GM12864 (cell line): ENCODE measurements at places on chromosomes 5 and 9.
A peak's percentile ranks its signal among the peaks of the same experiment; 100 is the strongest.

GRCh38 chr9:34250721-34251120 is 71.9 kb downstream of the UBAP1 start:
- DNase-seq: no peak

- no peak for DNase-seq
These were observed 541.7 kb downstream of the MTRR start for GRCh38 chr5:8410618-8411017.

DNA sequence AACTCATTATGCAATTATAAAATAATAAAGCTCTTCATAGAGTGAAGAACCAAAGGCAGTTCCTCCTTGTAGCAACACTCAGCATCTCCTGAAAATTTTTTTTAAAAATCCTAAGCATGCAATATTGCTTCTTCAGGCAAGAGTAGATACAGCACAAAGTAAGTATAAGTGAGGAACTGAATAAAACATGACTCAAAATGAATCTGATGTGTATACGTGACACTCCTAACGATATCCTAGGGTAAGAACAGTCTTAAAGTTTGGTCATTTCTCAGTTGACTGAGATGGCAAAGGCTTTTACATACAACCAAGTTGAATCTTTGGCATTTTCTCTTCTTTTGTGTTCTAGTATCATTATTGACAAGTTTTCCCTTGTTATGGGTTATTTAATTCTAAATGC is 41.1 kb upstream of the AOPEP start:
- DNase-seq: no peak

DNA sequence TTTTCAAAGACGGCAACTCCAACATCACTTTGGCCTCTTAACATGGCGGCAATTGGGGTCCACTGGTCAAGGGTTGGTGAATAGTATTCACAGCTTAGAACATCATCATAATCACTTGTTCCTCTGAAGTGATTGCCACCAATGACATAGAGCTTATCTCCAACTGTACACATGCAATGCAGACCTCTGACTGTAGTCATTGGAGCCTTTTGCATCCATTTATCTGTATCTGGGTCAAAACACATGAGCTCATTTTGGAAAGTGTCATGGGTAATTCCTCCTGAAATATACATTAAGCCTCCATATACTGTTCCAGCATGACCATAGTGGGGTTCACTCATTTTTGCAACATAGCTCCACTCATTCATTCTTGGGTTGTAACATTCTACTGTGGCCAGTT is 2.0 kb downstream of the KLHL9 start:
- DNase-seq: no peak

GRCh38 chr9:34256104-34256503 is 73.0 kb downstream of the KIF24 start:
- no peak for DNase-seq

- DNase-seq: no peak
These were observed 67.9 kb upstream of the SARDH start for GRCh38 chr9:133805876-133806622.

GRCh38 chr5:83844449-83845068 is 123.9 kb upstream of the HAPLN1 start:
- peak; percentile 72 for DNase-seq

DNA sequence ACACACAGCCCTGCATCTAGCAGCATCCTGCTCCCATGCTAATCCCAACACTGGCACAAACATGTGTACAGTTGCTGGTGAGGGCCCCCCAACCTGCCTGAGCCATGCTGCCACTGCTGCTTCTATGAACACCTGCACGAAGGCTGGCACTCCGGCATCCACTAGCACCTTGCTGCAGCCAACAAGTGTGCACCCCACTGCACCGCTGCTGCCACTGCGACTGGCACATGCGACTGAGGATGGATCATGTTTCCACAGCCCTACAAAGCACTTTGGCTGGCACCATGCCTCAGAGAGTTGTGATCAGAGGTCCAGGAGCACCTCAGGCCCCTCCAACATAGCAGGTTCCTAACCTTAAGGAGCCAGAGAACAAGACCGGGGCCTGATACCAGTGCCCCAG is 7.8 kb upstream of the PDCD1LG2 start:
- no peak for DNase-seq

DNA sequence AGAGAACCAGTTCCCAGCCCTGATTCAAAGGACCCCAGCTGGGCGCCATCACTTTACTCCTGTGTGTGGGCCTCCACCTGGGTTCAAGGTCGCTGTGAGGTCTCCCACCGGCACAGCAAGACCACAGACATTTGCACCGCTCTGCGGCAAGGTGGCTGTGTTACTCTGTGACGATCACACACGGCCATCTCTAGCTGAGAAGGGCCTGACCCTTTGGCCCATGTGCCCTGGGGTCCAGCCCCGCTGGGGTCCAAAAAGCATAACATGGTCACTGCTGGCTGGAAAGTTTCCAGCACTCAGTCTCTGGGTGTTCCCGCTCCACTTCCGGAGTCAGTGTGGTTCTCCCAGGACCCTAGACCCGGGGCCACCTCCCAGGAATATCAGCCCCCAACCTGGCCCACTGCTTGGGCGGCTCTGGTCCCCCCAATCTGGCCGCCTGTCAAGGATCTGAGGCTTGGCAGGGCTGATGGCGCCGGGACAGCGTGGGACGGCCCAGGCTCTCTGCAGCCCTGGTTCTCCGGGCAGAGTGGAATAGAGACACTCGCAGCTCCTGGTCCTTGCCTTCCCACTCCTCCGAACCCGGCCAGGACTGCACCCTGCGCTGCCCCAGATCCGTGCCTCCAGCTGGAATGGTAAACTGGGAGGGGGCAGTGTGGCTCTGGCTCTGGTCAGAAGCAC is 3.9 kb upstream of the LMX1B start:
- no peak for DNase-seq

GRCh38 chr5:142179776-142180387 is 71.3 kb downstream of the NDFIP1 start:
- no peak for DNase-seq

DNA sequence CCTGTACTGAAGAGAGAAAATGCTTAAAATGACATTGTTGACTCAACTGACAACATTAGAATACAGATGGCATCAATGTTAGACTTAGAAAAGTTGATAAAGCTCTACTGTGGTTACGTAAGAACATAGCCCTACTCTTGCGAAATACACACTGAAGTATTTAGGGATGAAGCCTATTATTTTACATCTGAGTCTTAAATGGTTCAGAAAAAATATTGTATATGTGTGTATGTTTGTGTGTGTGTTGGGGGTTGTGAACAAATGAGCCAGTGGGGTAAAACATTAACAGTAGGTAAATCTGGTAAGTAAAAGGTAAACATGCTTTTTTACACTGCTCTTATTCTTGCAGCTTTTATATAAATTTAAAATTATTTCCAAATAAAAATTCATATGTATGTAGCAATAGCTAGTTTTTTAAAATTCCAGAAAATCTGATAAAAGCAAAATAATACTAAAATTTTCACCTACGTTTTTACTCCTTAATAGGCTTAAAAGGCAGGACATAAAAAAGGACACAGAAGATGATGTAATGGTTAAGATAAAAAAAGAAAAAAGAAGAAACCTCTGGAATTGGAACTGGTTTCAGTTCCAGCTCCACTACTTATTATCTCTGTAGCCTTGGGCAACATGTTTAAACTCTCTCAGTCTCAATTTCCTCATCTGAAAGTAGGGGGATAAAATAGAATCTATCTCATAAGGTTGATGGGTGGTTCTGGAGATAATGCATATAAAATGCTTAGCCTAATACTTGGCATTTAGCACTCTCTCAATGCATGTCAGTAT is 44.3 kb downstream of the GARNL3 start:
- no peak for DNase-seq

- no peak for DNase-seq
These were observed 30.0 kb upstream of the PHF2 start for GRCh38 chr9:93546356-93546755.

DNA sequence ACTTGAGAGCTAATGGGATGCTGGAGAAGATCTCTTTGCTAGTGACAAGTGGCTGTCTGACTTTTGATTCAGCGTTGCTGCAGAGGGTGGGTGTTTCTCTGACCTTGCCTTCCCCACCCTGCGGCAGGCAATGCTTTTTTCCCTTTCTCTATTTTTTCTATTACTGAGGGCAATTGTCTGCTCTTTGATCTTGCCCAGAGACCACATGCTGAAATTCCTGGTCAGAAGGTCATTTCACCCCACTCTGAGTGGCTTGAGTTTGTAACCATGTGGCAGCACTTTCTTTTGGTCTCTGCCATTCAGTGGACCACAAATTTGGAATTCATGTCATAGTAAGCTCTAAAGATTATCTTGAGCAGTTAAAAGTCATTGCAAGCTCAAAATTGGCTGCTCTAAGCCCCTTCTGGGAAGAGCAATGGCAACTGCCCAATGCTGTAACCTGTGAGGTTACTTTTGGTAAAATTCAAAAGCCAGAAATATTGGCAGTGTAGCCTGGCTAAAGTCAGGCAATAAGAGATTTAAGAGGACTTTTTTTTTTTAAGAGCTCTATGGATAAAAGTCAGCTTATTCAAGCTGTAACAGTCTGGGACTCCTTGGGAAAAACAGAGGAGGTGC is 30.4 kb upstream of the MTMR12 start:
- no peak for DNase-seq

- no peak for DNase-seq
These were observed 310.5 kb downstream of the MSX2 start for GRCh38 chr5:175034924-175035323.

DNA sequence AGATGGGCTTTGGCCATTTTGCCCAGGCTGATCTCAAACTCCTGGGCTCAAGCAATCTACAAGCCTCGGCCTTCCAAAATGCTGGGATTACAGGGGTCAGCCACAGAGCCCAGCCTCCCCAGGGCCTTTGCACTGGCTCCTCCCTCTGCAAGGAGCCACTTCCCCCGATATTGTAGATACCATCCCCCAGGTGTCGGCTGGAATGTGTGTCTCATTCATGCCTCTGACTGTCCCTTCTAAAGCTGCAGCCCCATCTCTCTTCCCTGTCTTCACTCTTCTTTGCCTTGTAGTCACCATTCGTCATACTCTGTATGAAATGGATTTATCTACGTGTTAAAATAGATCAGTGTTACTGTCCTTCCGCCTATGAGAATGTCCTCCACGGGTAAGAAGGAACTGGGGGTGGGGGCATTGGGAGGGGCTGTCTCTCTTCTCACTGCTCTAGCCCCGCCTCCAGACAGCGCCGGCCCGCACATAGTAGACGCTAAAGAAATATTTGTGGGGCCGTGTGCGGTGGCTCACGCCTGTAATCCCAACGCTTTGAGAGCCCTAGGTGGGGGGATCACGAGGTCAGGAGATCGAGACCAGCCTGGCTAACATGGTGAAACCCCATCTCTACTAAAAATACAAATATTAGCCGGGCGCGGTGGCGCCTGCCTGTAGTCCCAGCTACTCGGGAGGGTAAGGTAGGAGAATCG is 68.5 kb downstream of the LMX1B start:
- no peak for DNase-seq

- DNase-seq: no peak
These were observed 33.4 kb upstream of the SMIM32 start for GRCh38 chr5:136226401-136226800.

GRCh38 chr9:131635892-131636291 is 90.6 kb downstream of the PRRT1B start:
- no peak for DNase-seq

GRCh38 chr5:63043792-63044191 is 465.2 kb downstream of the LRRC70 start:
- DNase-seq: no peak

DNA sequence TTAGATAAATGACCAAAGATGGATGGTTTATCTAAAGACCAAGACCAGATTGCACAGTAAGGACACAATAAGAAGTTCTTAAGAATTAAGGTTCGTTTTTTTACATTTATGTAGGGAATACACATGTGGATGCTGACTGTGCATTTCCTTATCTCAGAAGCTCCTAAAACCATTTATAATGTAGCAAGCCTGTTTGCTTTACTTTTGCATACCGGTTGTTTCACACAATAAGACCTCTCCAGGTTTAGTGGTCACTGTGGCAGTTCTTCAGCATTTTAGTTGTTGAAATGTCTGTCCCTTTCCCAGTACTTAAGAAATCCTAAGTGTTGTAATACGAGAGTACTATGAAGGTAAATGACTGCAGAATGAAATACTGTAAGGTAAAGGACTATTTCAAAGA is 43.6 kb downstream of the BASP1 start:
- no peak for DNase-seq

DNA sequence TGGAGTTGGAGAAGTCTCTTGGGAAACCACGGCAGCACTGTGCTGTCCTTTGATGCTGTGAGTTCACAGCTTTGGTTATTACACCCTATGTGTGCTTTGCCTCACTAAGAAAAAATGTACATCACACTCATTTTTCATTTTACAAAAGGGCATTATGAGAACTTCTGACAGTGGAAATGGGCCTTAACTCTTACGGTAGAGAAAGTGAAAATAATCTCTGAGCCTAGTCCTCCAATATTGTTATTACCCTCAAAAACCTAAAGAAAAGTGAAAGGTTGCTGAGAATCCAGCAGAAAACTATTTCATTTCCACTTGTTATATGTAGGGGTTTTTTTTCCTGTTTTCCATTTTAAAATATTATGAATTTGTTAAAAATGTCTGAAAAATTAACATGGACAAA is 8.2 kb upstream of the OR13D1 start:
- no peak for DNase-seq

DNA sequence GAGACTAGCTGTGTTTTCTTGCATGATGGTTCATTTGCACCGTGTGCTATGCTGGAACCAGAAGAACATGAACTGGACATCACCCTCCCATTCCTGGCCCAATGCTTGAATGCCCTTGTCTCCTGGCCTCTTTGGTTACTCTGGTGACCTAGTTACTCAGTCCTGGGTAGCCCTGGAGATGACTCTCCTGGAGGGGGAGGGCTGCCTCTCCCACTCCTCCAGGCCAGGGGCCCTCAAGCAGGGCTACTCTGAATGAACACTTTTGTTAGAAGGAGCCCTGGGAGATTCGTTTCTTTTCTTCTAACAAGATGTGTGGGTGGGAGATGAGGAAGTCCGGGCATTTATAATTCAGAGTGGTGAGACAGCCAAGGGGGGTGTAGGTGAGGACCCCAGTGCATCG is 12.0 kb upstream of the NKX2-5 start:
- no peak for DNase-seq

DNA sequence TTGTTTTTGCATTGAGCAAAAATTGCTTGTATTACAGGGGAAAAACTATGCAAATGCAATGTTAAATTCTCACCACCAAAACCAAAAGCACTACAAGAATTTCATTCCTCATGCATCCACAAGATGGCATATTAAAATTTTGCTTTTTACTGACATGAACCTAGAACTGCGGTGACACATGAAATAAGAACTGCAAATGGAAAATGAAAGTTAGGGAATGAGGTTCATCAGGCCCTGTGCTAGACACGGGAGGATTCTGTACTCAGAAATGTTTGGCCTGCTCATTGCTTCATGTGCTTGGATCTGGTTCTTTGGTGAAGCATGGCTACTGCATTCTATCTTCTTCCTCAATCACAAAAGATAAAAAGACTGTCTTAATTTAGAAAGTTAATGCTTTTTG is 9.1 kb upstream of the RFK start:
- DNase-seq: peak; percentile 56
